Hippocampal formation (tissue), 2 donors: ENCODE measurements at places on chromosomes 2 and 18.

DNA sequence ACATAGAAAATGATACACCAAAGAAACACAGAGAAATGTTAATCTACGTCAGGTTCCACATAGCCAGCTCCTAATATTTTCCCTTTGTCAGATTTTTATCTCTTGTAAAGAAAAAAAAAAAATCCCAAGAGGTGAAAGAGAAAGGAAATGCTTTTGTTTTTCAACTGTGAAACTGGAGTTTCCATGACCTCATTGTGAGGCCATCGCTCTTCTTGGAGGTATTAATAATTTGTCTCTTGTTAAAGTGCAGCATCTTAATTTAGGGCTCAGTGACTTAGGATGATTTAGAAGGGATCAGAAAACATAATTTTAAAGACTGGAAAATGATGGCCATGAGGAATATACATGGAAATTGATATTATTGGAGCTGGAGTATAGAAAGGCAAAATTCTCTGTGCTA, 21.7 kb downstream of the ARHGAP28 start:
- DNase-seq = no peak

GRCh38 chr2:241417626-241418025, 61.5 kb downstream of the FARP2 start:
- no peak for DNase-seq

GRCh38 chr2:185790361-185790760, 51.8 kb downstream of the FSIP2 start:
- no peak for DNase-seq

DNA sequence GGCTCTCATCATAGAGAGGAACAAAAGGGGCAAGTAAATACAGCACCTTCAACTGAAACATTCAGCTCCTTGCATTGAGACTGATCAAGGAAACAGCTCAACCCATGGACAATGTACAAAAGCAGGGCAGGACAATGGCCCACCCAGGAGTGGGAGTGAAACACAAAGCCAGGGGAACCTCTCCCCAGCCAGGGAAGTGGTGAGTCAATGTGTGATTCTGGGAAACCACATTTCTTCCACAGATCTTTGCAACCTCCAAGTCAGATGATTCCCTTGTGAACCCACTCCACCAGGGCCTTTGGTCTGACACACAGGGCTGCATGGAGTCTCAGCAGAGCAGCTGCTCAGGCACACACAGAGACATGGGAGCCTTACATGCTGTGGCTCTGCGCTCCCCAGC, 294.5 kb downstream of the NR4A2 start:
- DNase-seq = no peak

DNA sequence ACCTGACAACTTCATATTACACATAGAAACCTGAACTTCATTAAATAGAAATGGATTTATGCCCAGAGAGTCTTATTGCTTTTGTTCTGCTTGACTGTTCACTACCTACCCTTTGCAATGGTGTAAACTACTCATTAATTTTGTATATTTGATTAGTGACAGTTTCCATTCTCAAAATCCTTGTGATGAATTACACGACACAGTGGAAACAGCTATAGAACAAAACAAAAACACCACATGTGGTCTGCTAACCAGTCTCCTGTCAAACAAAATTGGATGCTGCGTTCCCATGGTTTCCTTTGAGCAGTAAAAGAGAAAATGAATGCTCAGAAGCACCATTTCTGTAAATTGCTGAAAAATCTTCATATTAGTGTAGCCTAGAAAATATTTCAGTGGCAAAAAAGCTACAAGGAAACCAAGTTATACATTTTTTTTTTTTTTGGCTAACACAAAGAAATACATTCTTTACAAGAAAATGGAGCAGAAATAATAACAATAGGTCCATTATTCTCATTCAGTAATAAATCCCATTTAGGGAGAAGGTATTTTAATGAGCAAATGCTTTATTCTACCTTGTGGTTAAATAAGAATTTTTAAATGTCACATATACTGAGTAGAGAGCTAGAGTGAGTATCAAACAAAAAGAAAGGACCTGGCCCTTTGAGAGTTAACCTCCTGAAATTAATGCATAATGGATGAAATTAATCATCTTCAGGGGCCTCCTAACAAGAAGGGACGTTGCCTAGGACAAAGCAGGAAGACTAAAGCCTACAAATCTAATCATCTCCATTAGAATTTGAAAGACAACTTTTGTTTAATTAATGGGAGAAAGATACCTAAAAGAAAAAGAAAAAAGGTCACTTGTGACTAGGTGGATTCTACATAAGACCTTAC, 355.1 kb upstream of the ZC3H15 start:
- no peak for DNase-seq

- no peak for DNase-seq
Measured at GRCh38 chr2:79041032-79041448, 15.5 kb downstream of the REG3G start.

DNA sequence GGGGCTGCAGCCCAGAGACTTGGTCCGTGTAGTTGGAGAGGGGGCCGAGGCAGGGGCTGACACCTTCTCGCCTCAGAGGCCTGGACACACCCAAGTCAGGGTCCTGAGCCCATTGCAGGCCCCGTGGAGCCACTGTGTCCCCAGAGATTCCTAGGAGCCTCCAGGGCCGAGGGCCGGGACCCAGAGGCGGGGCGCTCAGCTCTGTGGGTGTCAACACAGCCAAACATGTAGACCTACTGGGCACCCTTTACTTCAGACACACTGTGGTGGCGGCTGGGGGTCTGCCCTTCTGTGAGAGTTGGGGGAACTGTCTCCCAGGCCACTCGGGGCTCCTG, 459 bp upstream of the ESPNL start:
- no peak for DNase-seq

- no peak for DNase-seq
Measured at GRCh38 chr18:12309683-12310198, 1.7 kb downstream of the TUBB6 start.

DNA sequence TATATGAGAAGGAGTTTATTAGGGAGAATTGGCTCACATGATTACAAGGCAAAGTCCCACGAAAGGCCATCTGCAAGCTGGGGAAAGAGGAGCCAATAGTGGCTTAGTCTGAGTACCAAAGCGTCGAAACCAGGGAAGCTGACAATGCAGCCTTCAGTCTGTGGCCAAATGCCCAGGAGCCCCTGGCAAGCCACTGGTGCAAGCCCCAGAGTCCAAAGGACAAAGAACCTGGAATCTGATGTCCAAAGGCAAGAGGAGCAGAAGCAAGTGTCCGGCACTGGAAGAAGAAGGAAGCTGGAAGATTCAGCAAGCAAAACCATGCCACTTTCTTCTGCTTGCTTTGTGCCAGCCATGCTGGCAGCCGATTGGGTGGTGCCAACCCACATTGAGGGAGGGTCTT, 74.3 kb upstream of the NPAS2 start:
- DNase-seq = no peak

DNA sequence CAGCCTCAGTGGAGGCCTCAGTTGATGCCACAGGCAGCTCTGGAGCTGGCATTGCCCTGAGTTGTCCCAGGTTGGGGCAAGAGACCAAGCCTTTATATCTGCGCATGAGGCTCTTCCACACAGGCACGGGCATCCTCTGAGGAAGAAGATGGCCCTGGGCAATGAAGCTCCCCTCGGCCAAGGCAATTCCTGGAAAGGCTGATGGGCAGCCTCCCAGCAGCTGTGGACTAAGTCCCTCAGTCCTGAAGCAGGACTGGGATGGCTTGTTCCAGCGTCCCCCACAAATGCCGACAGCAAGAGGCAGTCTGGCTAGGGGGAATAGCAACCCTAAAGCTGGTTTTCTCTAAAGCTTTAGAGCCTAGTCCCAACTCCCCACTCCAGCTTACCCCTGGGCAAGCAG, 90.0 kb downstream of the TFCP2L1 start:
- no peak for DNase-seq

DNA sequence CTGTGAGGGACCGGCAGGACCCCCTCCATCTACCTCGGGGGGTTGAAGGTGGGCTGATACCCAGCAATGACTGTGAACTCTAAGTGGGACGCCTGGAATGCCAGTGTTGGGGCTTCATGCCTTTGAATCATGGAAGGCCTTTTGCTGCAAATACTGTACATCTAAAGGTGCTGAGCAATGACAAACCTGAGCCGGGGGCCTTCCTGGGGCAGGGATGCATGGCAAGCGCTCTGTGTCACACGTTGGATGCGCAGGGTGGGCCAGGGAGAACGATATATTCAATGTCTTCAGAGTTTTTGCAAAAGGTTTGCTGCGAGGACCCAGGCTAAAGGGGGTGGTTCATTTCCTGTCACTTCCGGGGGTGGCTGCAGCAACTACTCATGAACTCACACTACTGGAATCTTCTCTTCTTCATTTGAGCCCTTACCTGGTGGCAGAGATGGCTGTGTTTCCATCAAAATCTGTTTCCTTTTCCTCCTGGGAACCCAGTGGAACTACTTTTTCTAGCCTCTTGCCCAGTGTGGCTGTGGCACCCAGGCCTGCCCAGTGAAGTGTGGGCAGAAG, 24.1 kb upstream of the INHBB start:
- no peak for DNase-seq

GRCh38 chr2:227551836-227552235, 46.9 kb upstream of the SCYGR2 start:
- no peak for DNase-seq

- no peak for DNase-seq
Measured at GRCh38 chr18:46953195-46953594, 35.8 kb downstream of the KATNAL2 start.

GRCh38 chr2:221289389-221289788, 282.7 kb downstream of the EPHA4 start:
- no peak for DNase-seq

DNA sequence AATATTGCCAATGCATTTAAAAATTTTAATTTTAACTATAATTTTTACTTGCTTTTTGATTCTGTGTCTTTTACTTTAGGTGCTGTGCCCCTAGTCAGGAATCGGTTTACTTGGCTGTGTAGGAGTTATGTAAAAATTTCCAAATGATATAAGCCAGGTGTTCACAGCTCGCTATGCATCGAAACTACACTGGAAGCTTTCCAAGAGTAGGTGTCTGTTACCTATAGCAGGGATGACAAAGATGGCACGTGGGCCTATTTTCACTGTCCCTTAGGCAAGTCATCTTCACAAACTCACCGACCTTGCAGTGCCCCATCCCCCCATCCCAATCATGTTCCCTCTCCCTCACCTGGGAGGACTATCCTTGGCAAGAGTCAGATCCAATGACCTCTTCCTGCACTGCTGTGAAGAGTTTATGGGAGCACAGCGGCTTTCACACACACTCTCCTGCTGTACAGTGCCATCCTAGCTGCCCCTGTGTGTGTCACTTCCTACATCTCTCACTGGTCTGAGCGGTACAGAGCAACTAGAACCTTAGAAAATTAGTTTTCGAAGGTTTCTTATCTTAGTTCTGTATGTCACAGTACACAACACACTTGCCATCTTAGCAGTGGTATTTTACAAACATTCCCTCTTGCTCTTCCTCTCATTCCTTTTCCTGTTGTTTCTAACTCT, 49.2 kb upstream of the NAB1 start:
- no peak for DNase-seq

DNA sequence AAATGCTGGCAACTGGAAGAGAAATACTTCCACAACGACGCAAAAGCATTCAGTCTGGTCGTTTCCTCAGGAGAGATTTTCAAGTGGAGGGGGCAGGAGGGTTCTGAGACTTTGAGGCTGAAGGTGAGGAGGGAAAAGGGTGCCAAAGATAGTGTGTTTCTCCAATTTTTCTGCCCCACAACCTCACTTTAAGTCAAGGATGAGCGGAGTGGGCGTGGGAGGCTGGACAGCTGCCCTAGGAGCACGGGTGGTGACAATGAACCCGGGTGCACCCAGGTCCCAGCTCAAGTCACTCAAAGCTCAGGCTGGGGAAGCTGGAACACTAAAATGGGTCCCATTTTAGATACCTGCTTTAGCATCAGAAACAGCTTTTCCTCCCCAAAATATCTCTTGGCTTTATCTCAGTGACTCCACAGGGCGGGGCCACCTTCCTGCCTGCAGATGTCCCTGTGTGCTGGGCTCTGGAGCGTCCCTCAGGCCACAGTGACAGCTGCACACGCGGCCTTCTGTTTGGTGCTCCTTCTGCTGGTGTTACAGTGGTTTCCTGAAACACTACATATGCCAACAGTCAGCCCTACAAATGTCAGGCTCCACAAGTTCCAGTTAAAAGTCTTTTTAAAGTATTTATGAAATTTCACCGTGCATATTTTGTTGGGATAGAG, 1.4 kb upstream of the MBP start:
- peak; percentile 51 for DNase-seq

GRCh38 chr2:19346983-19347618, 11.3 kb downstream of the OSR1 start:
- no peak for DNase-seq

- no peak for DNase-seq
Measured at GRCh38 chr2:239386872-239387445, 13.9 kb downstream of the HDAC4 start.

DNA sequence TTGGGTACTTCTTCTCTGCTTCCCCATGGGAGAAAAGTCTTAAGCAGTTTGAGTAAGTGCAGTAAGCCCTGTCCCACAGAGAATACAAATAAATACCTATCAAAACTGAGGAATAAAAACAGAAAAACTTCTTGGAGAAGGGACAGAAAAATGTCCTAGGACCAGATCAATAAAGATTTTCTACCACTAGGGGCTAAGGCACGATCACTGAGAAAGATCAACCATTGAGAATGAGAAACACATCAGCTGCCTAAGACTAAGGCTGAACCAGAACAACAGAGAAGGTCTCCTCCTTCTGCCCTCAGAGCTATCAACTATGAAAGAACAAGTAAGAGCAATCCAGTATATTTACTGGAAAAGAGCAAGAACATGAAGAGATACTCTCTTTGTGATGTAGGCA, 763.6 kb upstream of the LRRTM1 start:
- DNase-seq = no peak

GRCh38 chr18:47964053-47964452, 33.6 kb upstream of the SMAD2 start:
- no peak for DNase-seq

GRCh38 chr2:9232886-9233285, 26.3 kb downstream of the ASAP2 start:
- no peak for DNase-seq

DNA sequence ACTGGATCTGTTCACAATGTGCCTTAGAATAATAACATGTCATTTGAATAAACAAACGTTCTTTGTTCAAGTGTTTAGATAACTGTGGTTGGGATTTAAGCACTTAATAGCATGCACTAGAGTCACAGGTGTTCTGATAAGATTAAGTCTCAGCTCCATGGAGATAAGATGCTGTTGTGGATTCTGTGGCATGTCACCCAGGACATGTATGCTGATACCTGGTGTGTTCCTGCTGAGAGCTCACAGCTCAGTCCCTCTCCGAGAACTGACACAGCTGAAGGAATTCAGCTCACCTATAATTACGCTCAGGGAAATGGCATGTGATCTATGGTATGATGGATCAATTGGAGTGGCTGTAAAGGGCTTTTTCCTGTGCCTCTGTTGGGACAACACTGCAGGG, 75.4 kb upstream of the ST6GAL2 start:
- no peak for DNase-seq

DNA sequence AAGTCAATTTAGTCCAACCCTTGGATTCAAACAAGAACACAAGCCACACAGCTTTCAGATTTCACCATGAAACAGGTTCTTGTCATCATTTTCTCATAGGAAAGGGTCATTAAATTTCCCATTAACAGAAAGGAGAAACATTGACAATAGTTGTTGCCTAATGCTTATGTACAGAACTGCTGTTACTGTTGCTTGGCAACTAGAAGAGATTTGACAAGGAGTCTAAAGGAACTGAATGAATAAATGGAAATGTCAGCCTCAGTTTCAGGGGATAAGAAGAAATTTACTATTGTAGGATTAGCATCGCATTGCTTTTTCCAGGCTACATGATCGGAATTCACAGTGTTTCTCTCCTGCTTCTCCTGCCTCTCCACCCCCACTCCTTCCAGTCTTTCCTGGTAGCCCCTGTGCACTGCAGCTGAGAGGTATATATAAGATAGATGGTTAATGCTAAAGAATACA, 90.3 kb downstream of the SPATS2L start:
- DNase-seq = no peak

- DNase-seq = no peak
Measured at GRCh38 chr2:72993147-72993932, 76.0 kb downstream of the EMX1 start.
